ENCODE measurements at places on chromosomes 1 and 21.

DNA sequence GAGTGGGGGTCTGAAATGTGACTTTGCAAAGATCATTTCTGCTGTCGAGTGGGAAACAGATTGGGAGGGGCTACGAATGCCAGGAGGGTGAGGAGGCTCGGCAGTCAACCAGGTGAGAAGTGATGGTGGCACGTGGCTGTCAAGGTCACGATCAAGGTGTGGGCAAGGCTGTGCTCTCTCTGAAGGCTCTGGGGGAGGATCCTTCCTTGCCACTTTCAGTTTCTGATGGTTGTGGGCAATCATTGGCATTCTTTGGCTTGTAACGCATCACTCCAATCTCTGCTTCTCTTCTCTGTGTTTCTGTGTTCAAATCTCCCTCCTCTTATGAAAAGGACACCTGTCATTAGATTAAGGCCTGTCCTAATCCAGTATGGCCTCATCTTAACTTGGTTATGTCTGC lies 6.1 kb upstream of the SPSB1 start:
- DNase-seq: no peak

GRCh38 chr1:44707959-44708831 lies 22.8 kb downstream of the RNU5D-1 start:
- no peak for DNase-seq

DNA sequence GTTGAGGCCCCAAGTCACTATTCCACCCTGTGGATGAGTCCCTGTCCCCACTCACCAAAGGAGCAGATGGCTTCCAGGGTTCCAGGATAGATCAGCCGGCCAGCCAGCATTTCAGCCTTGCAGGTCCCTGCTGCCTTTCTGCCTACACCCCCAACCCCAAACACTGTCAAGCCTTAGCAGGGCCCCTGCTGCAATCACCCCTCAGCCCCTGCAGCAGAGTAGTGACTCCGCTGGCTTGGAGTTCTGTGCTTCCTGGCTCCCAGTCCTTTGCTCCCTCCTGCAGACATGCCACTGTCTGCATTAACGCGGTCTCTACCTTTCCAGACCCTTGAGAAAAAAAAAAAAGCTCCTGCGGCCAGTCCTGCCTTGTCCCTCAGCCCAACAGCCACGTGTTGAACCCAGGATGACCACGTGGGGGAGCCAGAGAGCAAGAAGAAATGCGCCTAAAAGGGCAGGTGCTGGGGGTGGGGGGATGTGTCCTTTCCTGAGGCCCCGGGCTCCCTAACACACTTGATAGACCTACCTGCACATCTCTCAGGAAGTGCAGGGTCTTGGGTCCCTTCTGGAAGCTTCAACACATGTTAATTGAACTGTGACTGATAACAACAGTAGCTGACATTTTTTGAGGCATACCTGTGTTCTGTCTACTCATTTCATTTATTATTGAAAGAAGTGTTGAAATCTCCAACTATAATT lies 37.4 kb downstream of the RASSF5 start:
- peak; percentile 81 for DNase-seq

GRCh38 chr1:58030456-58030855 lies 516.1 kb downstream of the OMA1 start:
- no peak for DNase-seq

- no peak for DNase-seq
Measured at GRCh38 chr1:83130886-83131691, 867.8 kb downstream of the TTLL7 start.

GRCh38 chr1:54342742-54343687 lies 63.2 kb downstream of the SSBP3 start:
- DNase-seq: no peak

GRCh38 chr1:203641503-203641890 lies 14.9 kb downstream of the ATP2B4 start:
- DNase-seq: no peak

- no peak for DNase-seq
Measured at GRCh38 chr1:198300451-198300850, 143.7 kb downstream of the NEK7 start.

GRCh38 chr21:45535341-45536081 lies 6.7 kb downstream of the SLC19A1 start:
- peak; percentile 67 for DNase-seq

GRCh38 chr1:61642475-61643232 lies 82.3 kb downstream of the TM2D1 start:
- DNase-seq: no peak

GRCh38 chr1:41977326-41977725 lies 58.6 kb upstream of the HIVEP3 start:
- DNase-seq: no peak

GRCh38 chr1:203547147-203547546 lies 53.2 kb downstream of the OPTC start:
- DNase-seq: no peak

DNA sequence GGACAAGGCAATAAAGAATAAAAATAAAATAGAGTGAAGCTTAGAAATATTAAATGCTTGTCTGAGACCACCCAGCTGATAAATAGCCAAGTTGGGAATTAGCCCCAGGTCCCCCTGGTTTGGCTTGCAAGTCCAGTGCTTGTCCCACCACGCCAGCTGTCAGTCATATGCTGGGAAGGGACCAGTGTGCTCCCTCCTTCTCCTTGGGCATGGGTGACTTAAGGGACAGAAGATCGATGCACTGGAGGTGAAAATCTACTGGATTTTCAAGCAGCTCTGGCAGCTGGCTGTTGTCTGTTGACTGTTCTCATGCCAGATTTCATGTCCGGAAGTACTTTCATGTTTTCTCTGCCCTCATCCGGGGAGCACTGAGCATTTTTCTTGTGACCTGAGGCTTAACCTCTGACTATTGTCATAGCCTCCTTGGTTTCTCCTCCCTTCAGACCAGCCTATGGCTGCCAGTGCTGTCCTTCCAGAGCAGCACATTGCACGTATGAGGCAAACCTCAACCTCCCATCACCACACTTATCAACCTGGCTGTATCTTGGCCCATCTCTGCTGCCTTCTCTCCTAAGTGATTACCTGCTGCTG lies 12.4 kb downstream of the LMOD1 start:
- no peak for DNase-seq

GRCh38 chr1:117147856-117148588 lies 26.5 kb upstream of the TRIM45 start:
- no peak for DNase-seq

GRCh38 chr1:25110485-25110884 lies 121.8 kb downstream of the SYF2 start:
- DNase-seq: no peak

DNA sequence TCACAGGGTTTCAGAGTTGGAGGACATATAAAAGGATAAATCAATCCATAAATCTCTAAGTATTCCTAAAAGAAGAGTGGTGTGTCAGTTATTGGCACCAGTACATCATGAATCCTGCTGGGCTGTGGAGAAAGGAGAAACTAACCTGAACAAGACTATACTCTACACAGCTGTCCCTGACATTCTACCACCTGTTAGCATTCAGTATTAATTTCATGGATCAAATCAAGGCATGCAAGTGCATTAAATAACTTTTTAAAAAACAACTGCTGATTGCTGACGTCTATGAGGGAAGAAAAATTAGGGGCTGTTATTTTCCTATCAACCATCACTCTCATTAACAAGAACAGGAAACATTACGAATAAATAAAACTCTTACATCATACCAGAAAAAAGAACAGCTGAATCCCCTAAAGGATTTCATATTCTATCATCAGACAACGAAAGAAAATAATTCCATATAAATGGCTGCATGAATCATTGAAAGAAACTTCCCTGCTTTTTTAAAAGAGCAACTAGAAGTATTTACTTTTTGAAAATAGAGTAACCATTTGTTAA lies 121.7 kb downstream of the ATF6 start:
- DNase-seq: no peak

DNA sequence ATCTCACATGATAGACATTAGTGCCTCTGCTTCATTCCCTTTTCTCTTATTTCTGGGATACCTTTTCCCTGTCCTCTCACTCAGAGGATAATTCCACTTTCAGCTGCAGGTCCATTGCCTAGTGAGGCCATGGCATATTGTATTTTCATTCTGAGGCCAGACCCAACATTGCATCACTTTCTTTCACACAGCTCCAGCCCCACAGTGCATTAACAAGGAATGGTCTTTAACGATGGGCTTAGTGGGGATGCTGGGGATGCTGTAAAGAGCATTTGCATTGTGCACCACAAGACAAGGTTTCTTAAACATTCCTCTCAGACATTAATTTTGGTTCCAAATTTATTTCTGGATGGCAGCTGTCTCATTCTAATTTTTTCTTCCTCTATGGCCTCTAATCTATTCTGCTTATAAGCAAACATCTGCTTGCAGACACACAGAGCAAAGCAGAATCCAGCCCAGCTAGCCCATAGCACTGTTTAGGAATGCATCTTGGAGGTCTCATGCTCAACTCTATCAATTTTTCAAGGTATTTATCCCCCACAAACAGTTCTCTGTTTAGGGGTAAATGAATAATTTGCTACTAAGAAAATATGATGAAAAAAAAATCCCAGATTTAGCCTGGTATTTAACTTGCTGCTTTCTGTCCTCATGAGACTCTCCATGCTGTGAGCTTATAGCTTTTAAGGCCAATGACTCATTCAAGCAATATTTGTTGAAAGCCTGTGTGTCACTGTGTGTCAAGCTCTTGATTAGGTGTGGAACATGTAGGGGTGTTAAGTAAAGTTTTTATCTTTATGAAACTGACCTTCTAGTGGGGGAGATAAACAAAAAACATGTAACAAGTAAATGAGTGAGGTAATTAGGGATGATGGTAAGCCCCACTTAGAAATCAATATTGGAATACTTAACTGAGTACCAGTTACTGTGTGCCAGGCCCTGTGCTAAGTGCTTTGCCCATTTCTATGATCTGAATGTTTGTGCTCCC lies 44.5 kb upstream of the CCDC190 start:
- no peak for DNase-seq

DNA sequence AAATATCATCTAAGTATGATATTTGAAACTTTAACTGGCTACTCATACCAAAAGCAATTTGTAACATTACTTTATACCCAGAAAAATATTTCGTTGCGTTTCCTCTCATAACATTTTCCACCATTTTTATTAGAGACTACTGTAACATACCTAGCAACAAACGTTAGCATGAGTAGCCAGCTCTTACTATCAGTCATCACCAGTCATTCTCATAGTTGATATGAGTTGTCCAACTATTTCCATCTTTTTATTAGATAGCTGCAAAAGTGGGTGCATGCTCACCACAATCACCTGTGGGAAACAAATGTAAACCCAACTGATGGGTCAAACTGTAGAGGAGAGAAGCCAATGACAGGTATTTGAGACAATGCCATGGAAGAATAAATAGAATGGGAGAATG lies 114.6 kb downstream of the AKT3 start:
- DNase-seq: no peak

GRCh38 chr1:218715961-218716669 lies 371.0 kb downstream of the TGFB2 start:
- DNase-seq: no peak

DNA sequence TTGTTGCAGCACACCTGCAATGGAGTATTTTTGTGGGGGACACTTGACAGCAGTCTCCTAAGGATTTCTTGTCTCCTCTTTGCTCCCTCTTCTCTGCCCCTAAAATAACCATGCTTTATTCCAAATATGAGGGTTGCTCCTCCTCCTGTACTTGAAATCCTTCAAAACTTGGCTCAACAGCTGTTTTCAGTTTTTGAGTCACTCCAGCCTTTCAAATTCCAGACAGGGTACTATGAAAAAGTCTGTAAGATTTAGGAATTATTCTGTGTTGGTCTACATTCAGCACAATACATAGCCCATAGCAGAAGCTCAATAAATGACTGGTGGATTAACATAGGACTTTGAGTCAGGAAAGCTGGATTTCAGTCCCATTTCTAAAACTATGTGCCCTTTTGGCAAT lies 5.5 kb downstream of the AP4B1 start:
- DNase-seq: no peak

GRCh38 chr1:11748294-11749202 lies 12.6 kb downstream of the AGTRAP start:
- DNase-seq: no peak

DNA sequence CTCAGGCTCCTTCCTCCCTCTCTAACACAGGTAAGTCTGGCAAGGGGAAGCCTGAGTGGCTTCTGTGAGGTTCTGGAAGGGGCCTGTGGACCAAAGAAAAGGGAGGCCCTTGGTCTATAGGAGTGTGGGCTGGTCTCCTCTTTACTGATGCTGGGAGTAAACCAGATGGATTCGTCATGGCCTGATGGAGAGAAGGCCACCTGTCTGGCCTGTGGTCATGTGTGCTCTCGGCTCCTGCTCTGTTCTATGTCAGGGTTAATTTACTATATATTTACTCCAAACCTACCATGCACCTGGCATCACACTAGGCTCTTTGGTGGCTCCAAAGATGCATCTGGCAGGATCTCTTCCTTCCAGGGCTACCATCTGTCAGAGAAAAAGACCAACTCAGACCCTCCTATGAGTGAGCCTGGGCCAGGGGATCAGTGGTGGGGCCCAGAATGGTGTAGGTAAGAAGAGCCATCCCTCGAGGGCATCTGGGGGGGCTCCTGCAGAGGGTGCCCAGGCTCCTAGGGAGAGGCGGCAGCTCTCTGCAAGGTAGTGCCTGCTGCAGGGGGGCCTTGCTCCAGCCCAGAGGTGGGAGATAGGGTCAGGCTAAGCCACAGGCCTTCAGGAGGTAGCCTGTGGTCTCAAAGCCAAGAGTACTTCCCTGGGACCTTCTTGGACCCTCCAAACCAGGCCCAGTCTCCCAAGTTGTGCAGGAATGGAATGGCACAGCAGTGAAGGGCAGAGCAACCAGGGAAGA lies 68.2 kb upstream of the SELENON start:
- DNase-seq: no peak

- no peak for DNase-seq
Measured at GRCh38 chr1:34009340-34009985, 145.6 kb downstream of the HMGB4 start.

GRCh38 chr1:1292851-1293250 lies 12.6 kb downstream of the SCNN1D start:
- DNase-seq: no peak

DNA sequence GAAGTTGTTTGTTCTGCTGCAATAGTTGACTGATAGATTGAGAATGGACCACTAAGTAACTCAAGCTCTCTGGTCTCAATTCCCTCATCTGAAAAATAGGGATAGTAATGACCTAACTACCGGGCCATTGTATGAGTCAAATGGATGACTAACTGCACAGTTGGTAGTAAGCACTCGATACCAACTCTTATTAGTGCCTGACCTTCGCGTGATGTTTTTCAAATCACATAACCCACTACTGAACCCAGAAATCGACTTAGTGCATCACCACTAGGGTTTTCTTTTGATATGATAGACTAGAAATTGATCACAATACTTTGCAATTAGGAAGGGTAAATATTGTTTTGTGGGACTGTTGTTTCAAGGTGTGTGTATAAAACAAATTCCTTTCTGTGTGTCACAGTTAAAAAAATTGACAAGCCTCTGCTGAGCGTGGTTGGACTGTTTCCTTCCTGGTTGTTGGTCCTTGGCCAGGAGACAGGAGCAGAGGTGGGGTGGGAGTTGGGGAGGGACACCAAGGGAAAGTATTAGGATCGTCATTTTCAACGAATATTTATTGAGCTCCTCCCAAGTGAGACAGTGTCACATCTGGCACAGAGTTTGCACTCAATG lies 54.0 kb upstream of the LRP8 start:
- DNase-seq: no peak
